NCI-H2081 (cell line): ENCODE measurements at places on chromosomes 16 and 17.

DNA sequence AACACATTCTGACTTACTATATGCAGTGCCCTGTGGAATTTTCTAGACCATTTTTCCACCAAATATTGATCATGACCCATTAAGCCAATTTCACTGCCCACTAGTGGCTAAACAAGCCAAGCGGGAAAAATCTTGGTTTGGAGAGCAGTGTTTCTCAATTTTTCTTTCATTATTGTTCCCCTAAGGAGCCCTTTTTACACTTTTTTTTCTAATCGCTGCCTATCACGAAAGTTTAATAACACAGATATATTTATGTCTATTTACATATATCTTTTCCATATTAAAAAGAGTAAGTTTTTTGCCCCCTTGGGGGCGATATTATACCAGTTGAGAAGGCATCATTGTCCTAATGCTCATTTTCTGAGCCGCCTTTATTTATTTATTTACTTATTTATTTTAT is 10.8 kb upstream of the TLCD3B start:
- peak; percentile 14 for DNase-seq

DNA sequence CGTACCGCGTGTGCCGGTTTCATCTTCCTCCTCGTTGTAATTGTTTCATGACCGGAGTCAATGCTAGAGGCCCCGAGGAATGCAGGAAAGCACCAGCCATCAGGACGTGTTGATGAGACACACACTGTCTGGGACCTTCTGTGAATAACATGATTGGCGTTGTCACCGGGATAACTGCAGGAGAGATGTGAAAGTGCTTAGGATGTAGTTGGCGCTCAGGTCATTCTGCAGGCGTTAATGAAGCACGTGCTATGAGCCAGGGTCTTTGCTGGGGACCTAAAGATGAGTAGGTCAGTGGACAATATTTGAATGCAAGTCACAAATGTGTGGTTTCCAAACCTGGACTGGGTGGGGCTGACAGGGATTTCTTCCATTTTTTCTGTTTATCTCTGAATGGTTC is 181.6 kb upstream of the HSBP1 start:
- DNase-seq = no peak

- DNase-seq = no peak
These were observed 1.5 kb downstream of the MYO15A start for GRCh38 chr17:18109935-18110485.

GRCh38 chr17:30761060-30761459 is 63.4 kb downstream of the CRLF3 start:
- no peak for DNase-seq

GRCh38 chr16:70331588-70332358 is 14.9 kb upstream of the DDX19A start:
- DNase-seq = peak; percentile 0

DNA sequence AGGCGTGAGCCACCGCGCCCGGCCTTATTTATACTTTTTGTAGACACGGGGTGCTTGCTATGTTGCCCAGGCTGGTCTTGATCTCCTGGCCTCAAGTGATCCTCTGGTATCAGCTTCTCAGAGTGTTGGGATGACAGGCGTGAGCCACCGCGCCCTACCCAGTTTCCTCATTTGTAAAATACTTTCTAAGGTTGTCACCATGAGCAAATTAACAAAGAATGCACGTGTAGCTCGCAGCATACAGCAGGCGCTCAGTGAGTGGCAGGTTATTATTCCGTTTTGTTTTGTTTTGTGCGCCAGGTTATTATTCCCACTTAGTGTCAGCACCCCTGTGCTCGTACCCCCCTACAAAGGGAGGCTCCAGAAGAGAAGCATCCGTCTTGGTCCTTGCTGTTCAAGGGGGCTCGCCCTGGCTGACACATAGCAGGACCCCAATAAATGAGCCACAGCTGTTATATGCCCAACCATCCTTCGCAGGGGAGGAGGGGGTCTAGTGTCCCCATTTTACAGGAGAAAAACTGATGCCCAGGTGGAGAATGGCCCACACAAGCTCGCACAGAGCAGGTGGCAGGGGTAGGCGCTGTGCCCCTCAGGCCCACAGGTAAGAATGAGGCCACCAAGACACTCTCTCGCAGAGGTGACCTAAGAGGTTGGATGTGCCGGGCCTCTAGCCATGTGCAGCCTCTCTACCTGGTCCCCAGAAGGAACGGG is 686 bp upstream of the MIEF2 start:
- no peak for DNase-seq

- no peak for DNase-seq
These were observed 13.7 kb downstream of the UNC45B start for GRCh38 chr17:35161281-35161761.

DNA sequence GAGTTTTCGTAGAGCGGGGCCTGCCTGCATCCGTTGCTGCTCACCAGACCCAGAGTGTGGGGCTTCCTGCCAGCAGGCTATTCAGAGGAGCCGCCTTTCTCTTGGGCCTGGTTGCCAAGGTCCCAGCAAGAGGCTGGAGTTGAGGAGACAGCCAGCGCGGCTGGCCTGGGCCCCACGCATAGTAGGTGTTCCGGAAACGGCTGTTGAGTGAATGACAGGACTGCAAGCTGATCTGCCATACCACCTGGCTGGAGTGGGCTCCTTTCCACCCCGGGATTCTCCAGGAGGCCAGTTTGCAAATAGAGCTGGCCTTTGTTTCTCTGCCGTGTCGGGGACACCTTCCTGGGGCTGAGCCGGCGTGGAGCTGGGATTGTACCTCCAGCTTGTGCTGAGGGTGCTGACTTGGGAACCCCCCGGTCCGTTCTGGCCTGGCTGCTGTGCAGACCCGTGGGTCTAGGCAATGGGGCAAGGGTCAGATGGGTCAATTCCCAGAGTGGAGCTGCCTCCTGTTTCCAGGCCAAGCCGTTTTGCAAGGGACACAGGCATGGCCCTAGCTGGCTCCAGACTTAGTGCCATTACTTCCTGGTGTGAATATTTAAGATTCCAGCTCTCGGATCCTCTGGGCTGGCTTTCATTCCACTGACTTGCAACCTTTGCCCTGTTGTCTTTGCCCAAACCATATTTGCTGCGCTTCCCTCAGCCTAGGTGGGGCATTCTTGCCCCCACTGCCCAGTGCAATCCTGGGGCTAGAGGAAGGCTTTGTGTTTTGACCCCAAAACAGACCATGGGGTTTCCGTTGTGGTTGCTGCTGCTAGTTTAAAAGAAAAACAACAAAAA is 68.8 kb downstream of the CMIP start:
- no peak for DNase-seq

- DNase-seq = no peak
These were observed 20.2 kb upstream of the OR3A1 start for GRCh38 chr17:3318336-3318735.

GRCh38 chr17:66032082-66032712 is 159.7 kb downstream of the CEP112 start:
- DNase-seq = no peak

DNA sequence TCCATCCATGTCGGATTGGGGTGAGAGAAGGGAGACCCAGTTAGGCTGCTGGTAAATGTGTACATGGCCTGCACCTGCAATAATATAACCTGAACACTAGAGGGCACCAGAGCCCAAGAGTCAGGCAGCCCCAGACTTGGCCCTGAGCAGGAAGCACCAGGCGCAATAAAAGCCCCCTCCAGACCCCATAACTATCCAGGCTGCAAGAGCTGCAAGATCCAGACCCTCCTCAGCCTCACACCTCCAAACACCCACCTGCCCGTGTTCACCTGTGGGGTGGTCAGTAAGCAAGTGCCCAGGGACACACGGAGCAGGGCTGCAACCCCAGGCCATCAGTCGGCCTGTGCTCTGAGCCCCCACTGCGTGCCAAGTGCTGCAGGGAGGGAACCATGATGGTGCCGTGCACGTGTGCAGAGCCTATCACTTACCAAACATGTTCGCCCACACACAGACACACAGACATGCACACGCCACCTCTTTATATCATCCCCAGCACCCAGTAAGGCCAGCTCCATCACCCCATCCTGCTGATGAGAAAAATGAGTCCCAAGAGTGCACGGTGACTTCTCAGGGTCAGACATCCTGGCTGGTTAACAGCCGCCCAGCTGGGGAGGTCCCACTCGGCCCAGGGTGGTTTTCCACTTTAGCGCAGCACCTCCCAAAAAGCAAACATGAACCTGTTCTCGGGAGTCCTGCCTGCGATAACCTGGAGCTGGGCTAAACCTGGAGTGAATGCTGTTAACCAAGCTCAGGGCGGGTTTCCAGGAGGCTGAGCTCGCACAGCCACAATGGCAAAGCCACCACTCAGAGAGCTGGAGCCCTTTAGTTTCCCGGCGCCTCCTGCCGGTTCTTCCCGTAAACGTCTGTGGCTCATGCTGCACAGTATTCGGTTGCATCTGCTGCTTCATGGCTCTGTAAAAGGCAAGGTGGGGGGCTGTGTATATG is 439.8 kb downstream of the SOX9 start:
- DNase-seq = peak; percentile 82

DNA sequence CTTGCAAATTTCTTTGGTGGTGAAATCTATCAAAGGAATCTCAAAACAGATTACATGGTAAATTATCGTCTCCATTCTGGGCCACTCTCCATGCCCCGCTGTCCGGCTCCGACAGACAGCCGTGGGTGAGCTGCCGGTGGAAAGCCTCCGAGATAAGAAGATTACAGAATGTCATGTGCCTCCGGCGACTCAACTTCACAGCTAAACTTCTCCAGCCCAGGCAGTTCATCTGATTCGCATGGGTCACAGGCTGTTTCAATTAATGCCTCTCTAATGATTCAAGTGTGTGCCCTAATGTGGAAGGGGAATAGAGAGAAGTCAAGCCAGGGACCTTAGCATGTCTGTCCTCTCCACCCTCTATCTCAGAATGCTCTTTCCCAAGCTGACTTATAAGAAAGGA is 520.8 kb upstream of the ZFHX3 start:
- no peak for DNase-seq

GRCh38 chr16:57564571-57565270 is 22.3 kb downstream of the ADGRG5 start:
- no peak for DNase-seq

- no peak for DNase-seq
These were observed 389.3 kb downstream of the PMP22 start for GRCh38 chr17:14875557-14876412.

- no peak for DNase-seq
These were observed 163.5 kb downstream of the SDK2 start for GRCh38 chr17:73480740-73481139.
